ENCODE measurements at places on chromosomes 7 and 10.

GRCh38 chr10:78688901-78689583 lies 379.7 kb upstream of the ZMIZ1 start:
- H3K36me3 ChIP-seq, result no peaks in the 10 kb centered on the region
- H3K4me1 ChIP-seq, result no peaks in the 10 kb centered on the region
- no peak for DNase-seq

DNA sequence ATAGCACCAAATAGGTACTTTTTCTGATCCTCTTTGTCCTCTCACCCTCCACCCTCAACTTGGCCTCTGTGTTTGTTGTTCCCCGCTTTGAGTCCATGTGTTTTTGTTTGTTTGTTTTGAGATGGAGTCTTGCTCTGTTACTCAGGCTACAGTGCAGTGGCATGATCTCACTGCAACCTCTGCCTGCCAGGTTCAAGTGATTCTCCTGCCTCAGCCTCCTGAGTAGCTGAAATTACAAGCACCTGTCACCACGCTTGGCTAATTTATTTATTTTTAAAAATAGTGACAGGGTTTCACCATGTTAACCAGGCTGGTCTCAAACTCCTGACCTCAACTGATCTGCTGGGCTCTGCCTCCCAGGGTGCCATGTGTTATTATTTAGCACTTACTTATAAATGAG lies 5.3 kb downstream of the ZNF273 start:
- H3K4me1 ChIP-seq, result no peaks in the 10 kb centered on the region
- no peaks in the 10 kb centered on the region for H3K27me3 ChIP-seq
- DNase-seq, result no peak

DNA sequence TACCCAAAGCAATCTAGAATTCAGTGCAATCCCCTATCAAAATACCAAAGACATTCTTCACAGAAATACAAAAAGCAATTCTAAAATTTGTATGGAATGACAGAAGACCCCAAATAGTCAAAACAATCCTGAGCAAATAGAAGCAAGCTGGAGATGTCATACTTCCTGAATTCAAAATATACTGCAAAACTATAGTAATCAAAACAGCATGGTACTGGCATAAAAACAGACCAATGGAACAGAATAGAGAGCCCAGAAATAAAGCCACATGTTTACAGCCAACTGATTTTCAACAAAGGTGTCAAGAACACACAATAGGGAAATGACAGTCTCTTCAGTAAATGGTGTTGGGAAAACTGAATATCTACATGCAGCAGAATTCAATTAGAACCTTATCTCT lies 124.1 kb upstream of the AGK start:
- no peak overlapping the region for H3K4me3 ChIP-seq
- H3K27ac ChIP-seq, result no peak overlapping the region
- H3K4me1 ChIP-seq, result peaks cover 19% of the 10 kb centered on the region

DNA sequence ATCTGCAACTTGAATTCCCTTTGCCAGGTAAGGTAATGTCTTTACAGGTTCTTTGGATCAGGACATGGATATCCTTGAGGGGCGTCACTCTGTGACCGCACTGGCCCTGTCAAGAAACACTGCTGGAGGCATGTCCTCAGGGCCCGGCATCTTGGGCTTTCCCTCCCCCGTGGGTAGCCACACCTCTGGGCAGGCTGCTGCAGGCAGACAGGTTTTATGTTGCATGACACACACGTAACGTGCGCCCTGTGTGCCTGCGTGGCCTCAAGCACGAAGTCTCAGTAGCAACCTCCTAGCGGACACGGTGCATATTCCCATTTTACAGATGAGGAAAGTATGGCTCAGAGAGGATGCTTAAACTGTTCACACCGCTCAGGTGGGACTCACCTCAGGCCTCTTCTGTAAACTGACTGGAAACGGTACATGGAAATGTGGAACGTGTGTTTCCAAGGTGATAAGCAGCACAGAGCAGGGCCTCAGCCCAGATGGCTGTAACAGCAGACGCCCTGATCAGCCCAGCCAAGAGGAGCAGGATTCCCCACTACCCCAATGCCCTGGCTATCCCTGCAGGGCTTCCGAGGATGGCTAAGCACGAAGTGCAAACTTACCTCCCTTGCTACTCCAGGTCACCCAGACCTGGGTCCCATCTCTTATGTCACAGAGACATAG lies 553.6 kb downstream of the TCERG1L start:
- no peaks in the 10 kb centered on the region for H3K4me1 ChIP-seq
- H3K4me3 ChIP-seq, result no peak overlapping the region
- no peaks in the 10 kb centered on the region for H3K27me3 ChIP-seq
- DNase-seq, result no peak

DNA sequence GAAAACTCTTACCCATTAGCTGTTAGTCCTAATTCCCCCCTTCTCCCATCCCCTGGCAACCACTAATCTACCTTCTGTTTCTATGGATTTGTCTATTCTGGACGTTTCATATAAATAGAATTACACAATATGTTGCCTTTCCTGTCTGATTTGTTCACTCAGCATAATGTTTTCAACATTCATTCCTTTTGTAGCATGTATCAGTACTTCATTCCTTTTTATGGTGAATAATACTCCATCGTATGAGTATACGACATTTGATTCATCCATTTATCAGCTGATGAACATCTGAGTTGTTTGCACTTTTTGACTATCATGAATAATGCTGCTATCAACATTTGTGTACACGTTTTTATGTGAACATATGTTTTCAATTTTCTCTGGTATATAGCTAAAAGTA lies 4.4 kb upstream of the FRAT1 start:
- no peaks in the 10 kb centered on the region for H3K27me3 ChIP-seq
- H3K4me3 ChIP-seq, result no peak overlapping the region
- no peaks in the 10 kb centered on the region for H3K36me3 ChIP-seq
- H3K4me1 ChIP-seq, result no peaks in the 10 kb centered on the region
- DNase-seq, result no peak
- H3K27ac ChIP-seq, result no peak overlapping the region
